ENCODE measurements at places on chromosomes 1 and 21.

GRCh38 chr1:30799233-30799511 is 41.6 kb upstream of the LAPTM5 start:
- no peak for DNase-seq

- DNase-seq = no peak
Observed at GRCh38 chr1:172897738-172898137, 153.0 kb downstream of the TNFSF18 start.

DNA sequence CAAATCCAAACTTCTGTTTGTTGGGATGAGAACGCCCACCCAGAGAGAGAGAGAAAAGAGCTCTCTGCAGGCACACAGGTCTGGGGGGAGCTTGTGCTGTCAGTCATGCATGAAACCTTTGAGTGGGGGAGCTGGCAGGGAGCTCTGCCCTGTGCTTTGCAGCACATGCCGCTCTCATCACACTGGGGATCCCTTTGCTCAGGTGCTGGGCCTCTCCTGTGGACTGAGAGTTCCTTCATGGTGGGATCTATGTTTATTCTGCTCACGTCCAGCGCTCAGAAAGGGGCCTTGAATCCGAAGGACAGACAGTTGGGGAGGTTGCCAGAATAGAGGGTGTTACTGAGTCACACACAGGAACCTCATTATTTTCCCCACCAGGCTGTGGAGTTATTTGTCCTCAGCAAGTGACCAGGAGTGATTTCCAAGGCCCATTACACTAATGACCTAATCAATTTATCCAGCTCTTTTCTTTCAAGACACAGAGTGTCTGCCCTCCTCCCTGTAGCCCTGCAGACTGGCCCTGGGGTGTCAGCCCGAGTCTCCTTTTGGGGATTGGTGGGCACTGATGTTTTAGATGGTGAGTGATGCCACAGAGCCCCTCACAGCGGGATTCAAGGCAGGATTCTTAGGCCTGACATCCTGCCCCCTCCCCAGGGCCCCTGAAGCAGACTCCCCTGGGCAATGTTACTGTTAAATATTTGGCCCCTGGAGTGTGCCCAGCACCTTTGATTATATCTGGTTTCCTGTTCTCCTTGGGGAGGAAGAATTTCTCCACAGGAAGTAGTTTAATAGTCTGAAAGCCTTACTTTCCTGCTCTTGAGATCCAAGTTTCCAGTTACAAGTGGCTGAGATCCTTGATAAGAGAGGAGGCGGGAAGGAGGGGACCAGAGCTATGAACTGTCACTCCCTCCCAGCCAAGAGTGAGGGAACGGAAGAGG is 22.3 kb downstream of the MYBPH start:
- no peak for DNase-seq

DNA sequence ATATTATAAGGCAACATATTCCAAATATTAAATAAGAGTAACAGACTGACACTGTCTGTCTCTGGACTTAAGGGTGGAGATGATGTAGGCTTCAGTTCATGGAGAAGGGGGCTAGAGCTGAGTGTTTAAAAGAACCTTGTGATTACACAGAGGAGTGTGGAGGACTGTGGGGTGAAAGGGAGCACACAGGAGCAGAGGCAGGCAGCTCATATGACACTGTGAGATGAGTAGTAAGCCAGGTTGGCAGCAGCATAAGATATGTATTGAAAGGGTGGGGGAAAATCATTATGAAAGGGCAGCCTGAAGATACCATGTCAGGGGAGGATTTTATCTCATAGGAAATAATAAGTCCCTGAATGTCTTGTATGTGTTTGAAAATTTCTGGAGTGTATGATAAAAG is 104.5 kb downstream of the AK5 start:
- DNase-seq = no peak

- no peak for DNase-seq
Observed at GRCh38 chr1:61079296-61079897, 3.0 kb upstream of the NFIA start.

DNA sequence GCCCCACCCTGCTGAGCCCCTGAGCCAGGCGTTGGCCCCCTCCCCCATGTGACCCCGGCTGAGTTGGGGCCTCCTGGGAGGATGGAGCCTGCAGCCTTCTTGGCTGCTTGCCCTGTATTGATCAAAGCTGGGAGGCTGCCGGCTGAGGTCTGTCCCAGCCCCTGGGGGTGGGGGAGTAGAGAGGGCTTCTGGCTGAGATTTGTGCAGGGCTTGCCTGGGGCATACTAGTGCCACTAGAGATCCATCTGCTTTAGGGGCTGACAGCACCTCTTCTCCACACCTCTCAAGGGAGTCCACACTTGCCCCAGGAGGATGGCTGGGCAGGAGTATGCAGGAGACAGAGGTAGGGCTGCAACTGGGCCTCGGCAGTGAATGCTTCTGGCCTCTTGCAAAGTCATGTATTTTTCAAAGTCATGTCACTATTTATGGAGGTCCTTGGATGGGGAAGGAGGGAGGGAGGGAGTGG is 53.6 kb upstream of the SSBP3 start:
- DNase-seq = no peak

- DNase-seq = no peak
Observed at GRCh38 chr1:33727310-33727709, 136.6 kb upstream of the HMGB4 start.

DNA sequence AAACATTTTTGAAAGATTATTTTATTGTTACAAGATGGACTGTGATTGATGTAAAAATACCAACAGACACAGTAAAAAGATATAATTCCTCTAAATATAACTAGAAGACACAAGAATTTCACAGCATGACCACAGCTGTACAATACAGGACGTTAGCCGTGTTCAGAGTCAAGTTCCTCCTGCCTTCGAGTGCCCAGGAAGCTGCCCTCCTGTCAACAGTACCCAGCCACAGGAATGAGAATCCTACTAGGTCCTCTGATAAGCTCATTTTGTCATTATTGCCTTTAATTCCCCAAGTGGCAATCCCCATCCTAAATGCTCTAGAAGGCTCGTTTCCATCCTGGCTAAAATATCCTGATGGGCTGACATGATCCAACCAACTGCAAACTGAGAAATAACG is 16.4 kb upstream of the CAPN2 start:
- no peak for DNase-seq

- DNase-seq = no peak
Observed at GRCh38 chr21:31351438-31351837, 7.4 kb upstream of the TIAM1 start.

DNA sequence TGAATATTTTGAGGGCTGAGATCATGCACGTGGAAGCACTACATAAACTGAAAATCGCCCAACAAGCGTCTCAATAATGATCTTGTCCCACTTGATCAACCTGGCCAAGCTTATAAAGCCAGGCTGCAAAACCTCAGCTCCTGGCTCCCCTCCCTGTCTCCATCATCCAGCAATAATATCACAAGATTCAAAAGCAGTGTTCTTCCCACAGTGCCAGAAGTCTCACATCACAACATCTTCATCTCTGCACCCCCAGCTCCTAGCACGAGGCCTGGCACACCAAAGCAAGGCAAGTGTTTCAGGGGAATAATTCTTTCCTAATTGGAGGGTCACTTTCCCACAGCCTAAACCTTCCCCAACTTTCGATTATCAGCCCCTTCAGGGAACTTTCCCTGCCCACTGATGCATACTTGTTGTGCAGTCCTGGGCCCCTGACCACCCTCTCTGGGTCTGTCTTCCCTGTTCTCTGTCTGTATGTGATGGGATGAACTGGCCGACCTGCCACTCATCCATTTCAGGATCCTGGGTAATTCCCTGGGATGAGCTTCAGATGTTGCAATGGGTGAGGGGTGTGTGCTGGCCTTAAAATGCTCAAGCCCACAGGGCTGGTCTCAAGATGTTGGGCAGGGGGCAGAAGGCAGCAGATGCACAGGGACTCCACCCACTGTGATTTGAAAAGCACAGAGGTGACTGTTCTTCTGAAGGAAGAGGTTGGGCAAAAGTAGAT is 129.0 kb downstream of the DMRTB1 start:
- no peak for DNase-seq

GRCh38 chr1:243587823-243588560 is 262.1 kb downstream of the AKT3 start:
- DNase-seq = no peak

DNA sequence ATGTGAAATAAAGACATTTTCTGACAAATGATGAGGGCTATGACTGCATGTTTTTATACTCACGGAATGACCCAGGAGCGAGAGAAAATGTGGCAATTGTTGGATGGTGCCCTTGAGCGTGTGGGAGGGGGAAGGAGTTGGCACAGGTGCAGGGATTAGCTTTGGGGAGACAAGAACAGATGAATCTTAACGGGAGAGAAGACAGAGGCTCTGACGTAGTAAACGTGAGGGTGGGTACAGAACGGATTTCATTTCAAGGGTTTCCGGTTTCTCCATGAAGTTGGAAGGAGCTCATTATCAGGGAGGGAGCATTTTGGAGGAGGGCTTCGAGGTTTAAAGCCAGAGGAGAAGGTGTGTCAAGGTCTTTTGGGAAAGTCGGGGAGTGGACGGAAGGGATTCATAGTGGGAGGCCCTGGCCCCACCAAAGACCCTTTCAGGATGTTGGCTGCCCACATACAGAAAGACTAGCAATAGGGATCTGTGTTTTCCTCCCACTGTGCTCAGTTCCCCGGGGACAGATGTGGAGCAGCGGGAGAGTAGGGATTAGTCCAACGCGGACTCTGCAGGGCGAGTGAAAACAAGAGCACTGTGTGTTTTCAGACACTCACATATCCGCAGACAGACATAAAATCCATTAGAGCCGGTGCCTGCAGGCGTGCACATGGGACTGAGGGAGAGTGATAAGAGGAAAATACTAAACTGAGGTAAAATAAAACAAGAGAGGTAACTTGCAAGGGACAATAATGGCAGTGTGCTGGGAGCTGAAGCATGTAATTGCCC is 584.1 kb downstream of the AJAP1 start:
- DNase-seq = no peak

GRCh38 chr1:40462956-40463590 is 12.8 kb downstream of the ZFP69B start:
- DNase-seq = no peak

DNA sequence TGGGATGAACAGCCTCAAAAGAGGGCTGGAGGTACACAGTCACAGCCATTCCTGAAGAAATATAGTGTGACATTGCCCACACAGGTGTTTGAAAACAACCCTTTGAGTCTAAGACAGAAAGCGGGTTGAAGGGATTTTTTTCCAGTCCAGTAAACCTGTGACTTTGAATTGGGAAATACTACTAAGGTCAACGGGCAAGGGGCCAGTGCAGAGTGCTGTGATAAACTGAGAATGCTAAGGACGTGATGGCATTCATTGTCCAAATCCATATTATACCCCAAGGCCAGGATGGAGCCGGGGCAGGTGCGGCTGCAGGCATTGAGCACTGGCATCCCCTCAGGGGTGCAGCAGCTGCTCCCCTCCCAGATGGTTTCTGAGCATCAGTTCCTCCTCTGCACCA is 36.6 kb downstream of the KIAA0040 start:
- no peak for DNase-seq

- DNase-seq = no peak
Observed at GRCh38 chr1:55931081-55931940, 648.1 kb downstream of the PLPP3 start.
